Stimulated activated CD4-positive, alpha-beta T cell treated with anti-CD3 and anti-CD28 coated beads, Interleukin-12 subunit alpha, Interleukin-12 subunit beta, amount 100 ng/mL, for 48 hours (primary cell): ENCODE measurements at places on chromosomes 2 and 18.

- peak; percentile 49 for DNase-seq
These were observed 4.4 kb upstream of the KLHL29 start for GRCh38 chr2:23380562-23381065.

DNA sequence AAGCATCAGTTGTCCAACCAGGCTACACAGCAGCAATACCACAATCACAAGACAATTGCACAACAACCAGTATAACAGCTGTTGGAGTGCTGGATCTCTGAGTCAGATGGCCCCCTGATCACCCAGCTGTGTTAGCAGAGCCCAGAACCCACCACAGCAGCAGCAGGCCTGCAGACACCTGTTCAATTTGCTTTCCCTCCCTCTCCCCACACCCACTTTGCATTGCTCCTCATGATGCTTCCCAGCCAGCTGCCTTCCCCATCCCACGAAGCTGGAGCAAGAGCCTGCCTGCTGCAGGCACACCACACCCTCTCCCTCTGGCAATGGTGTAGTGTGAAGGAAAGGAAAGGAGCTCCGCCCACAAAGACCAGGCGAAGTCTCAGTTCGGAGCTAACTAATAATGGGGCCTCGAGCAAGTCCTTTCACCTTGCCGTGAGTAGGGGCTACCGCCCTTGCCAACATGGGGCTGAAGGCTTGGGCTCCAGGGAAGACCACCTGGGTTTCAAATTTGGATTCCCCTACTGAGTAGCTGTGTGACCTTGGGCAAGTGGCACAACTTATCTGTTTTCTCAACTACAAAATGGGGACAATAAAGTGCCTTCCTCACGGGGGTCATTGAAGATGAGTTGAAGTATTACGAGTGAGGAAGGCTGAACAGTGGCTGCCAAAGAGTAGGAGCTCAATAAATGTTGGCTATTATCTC lies 19.4 kb upstream of the ZBTB7C start:
- no peak for DNase-seq

- DNase-seq = no peak
These were observed 471.0 kb upstream of the CDH7 start for GRCh38 chr18:65279668-65280305.

DNA sequence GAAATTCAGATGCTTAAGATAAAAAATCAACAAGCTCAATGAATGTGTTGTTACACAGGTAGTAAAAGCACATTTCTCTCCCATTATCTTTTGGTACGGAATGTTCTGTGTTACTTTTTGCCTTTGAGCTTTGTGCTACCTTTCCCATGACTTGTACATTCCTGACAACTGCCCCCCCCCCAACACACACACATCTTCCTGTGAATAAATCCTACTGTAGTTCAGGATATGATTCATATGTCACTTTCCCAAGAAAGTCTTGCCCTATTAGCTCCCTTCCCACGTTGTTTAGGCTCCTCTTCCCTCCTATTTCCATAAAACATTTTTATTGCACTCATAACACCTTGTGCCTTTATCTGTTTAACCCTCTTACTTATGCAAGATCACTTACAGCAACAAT lies 442.6 kb upstream of the LRATD1 start:
- DNase-seq = no peak

- no peak for DNase-seq
These were observed 30.6 kb downstream of the ARMC9 start for GRCh38 chr2:231228974-231229529.

DNA sequence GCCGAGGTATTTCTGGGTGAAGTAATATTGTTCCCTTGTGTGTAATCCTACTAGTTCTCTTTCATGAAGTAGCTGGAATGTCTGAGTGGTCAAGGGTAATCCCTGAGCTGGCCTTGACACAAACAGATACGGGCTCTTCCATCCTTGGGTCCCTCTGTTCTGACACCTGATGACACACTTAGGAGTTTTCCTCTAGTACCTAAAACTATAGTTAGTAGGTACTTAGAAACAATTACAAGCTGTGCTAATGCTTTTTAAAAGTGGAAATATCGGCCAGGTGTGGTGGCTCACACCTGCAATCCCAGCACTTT lies 59.2 kb upstream of the IL1R1 start:
- DNase-seq = no peak

- DNase-seq = no peak
These were observed 1386.5 kb downstream of the RPIA start for GRCh38 chr2:90077948-90078347.

- DNase-seq = no peak
These were observed 12.0 kb upstream of the MC5R start for GRCh38 chr18:13811993-13812392.

DNA sequence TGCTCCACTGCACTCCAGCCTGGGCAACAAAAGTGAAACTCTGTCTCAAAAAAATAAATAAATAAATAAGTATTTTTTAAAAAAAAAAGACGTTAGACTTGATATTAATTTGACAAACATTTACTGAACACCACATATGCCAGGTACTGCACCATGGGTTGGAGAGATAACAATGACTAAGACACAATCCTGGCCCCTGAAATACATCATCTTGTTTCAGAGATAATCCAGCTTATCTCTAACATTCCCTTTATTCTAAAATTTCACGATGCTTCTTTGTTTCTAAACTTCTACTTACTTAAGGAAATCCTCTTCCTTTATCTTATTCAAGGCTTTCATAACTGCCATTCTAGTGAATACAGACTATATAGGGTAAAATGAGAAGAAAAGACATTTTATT lies 55.0 kb upstream of the PEX13 start:
- no peak for DNase-seq

DNA sequence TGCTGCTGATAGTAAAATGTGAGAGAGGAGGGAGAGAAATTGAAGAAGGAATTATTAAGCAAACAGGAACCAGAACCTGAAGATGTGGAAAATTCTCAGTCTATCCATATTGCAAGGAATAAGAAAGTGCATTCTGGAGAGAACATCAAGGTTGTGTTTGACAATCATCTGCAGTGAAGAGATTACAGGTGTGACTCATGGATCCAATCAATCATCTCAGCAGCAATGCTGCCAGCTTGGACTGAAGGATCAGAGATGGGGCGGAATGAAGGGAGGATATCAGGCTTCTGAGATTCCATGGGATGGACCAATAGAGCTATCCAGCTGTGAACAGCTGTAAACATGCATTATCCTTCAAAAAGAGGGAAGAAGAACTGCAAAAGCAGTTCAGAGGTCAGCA lies 247.3 kb downstream of the LPIN1 start:
- no peak for DNase-seq

DNA sequence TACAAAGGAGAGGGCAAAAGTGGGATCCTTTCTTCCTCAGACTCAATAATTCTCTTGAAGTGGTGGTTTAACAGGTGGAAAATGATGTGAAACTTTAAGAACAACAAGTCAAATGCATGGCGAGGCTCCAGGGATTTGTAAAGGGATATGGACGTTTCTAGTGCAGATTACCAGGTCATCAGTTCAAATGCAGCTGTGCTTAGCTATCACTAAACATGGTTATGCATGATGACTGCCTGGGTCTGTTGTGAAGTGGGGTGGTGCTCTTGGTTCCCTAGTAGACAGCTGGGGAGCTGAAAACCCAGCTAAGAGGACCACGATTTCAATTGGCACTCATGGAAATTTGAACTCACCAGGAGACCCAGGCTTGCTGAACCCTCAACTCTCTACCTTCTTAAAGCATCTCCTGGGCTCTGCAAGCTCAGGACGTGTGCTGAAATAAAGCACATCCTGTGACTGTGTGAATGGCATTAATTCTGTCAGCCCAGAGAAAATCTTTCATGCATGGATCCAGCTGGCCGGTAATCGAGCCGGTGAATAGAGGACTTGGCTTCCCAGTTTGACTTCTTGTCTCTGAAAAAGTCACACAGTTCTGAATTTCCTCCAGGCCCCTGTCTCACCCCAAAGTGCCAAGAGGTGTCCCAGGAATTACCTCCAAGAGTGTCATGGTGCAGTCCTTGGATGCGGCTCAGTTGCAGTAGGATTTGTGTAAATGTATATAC lies 146.1 kb downstream of the MTX2 start:
- DNase-seq = no peak

DNA sequence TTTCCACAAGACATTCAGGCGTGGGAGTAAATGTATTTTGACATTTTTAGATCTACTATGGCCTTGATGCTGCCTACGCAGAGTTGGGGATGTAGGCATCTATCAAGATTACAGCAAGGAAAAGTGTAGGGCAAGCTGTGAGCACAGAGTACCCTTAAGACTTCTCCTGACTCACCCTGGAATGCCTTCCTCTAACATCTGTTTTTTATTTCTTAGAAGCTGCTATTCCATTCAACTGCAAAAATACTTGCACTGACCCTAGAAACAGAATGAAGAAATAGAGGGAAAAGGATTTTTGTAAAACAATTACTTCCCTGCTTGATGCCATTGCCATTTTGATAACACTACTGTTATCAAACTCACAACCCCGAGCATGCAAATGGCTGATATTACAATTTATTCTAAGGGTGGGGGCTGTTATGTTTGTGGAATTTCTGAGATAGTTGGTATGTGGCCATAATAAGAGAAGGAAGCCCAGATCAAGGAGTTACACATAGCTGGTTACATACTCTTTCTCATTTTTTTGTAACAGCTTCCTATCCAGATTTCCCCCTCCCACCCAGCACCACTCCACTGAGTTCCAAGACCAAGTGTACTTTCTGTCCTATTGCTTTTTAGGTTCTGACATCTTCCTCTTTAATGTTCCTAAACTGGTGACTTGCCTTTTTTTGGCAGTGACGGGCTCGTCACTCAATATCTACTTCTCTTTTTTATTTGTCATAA lies 6.0 kb upstream of the ROCK1 start:
- no peak for DNase-seq

DNA sequence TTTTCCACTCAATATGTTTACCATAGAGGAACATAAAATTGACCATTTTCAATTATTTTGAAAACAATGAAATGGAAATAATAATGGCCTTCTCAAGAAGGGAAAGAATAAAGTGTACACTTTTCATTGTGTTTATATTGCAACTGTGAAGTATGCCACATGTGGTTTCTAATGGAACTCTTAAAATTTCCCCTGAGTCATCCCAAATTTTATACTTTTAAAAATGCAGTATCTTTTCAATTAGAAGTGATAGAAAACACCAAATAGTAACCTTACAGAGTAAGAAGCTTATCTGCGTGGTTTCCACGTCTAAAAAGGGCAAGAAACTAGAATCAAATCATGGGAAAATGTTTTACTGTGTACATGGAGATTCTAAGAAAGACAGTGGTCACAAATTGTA lies 70.0 kb downstream of the SCG2 start:
- DNase-seq = no peak

DNA sequence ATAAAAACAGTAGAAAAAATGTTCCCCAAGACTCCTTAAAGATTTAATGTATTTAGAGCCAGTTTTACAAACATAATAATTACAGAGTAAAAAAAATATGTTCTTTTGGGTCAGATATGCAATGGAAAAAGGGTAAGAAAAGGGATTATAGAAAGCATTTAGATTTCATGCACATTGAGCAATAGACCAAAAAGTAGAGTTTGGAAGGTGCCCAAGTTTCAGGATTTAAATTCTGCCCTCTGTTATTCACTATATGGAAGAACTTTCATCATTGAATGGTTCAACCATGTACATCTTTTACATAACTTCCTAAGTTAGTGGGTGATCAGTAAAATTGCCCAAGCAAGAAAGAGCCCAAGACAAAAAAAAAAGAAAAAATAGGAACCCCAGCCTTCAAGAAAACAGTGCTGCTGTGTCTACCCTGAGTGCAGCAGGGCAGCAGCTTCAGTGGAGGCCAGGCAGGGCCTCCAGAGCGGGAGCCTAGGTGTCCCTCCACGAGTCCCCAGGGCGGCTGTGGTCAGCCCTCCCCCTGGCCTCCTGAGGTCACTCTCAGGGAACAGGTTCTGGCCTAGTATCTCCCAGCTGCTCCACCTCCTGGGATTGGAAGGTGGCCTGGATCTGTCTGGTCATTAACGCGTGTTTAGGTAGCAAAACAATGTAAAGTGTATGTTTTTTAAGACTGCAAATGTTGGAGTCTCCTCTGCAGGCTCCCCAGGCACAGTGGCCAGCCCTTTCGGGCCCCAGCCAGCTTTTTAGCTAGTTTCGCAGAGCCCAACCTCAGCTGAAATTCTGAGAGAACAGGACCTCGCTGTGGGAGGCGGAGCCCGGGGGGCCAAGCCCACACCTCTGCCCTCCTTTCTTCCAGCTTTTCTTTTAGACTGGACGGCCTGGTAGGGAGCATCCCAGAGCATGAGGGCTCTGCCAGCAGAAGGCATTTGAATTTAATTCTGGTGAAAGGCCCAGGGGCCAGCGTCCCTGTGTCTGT lies 77.3 kb downstream of the TEX51 start:
- no peak for DNase-seq

DNA sequence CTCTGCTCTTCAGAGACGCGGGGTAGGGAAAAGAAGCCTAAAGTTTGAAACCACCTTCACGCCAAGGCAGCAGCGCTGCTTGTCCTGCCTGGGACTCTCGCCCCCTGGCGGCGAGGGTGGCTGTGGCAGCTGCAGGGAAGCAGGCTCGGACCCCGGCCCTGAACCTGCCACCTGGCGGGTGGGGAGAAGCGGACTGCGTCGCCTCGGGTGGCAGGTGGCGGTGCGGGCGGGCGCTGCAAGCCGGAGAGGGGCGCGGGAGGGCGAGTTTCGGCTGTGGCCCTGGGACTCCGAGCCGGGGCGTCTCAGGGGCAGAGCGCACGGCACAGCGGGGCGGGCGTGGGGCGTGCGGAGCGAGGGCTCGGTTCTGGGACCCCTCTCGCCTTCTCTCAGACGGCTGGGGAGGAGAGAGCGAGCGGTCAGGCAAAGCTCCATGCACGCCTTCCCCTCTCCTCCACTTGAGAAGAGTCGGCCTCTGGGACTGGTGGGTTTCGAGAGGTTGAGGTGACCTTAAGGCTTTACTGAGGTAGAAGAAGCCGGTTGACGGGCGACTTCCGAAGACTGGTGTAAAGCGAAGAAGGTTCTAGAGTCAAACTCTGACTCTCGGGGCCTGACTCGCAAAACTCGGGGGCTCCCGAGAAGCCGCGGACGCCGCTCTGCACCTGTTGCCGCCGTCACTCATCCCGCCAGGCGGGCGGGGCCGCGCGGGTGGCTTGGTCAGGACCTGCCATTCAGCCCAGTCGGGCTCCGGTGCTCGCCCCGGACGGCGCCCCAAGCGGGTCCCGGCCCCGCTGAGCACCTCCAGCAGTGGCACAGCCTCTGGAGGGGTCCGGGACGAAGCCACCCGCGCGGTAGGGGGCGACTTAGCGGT lies 1.1 kb upstream of the BOLL start:
- peak; percentile 57 for DNase-seq
